ENCODE measurements at places on chromosomes 1 and 21.

- no peak for DNase-seq
Observed at GRCh38 chr1:87154384-87154783, 174.3 kb upstream of the LMO4 start.

DNA sequence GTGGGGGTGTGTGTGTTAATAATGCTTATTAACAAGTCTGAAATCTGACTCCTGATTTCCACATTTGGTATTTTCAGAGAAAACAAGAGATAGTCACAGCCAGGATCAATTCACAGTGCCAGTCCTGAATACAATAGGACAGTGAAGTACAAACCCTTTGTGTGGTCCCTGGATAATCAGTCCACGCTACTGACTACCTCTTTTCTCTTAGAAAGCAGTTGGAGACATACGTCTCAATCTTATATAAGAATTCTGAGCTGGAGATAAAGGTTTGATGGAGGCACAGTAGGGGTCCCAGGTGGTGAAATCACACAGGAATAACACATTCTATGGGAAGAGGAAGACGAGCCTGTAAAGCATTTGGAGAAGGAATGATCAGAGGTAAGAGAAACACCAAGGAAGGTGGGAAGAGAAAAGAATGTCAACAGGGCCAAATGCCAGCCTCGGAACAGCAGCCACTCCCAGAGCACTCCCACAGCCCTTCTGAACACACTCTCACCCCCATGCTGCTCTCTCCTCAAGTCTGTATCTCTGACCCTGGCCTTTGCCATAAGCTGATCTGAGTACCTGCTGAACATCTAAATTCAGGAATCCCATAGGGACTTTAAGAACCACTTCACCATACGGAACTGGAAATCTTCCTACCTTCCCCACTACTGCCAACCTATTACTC, 48.6 kb downstream of the TRAF5 start:
- no peak for DNase-seq

DNA sequence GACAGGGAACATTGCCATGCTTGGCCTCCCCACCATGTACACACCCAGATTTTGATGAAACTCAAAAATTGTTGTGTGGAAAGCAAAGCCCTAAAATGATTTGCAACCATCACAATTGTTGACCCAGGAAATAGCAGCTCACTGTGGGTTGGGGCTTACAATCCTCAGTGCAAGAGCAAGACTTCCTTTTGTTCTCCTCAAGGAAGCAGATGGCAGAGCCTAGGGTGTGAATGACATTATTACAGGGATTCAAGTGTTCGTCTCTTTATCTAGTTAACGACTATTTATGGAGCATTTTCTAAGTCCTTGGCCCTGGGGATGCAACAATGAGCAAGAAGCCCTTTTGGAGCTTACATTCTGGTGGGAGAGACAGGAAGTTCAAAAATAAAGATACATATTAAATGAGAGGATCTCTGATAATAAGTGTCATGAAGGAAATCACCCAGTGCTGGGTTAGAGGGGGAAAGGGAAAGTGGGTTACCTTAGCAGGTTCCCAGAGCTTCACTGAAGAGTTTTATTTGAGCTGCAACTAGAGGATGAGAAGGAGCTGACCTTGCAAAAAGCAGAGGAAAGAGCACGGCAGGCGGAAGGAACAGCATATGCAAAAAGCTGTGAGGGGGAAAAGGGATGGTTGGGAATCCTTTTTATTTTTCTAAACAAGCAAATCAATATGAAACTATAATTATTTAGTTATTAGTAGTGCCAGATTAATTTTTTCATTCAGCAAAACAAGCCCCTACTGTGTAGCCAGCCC, 38.5 kb upstream of the ID3 start:
- no peak for DNase-seq

DNA sequence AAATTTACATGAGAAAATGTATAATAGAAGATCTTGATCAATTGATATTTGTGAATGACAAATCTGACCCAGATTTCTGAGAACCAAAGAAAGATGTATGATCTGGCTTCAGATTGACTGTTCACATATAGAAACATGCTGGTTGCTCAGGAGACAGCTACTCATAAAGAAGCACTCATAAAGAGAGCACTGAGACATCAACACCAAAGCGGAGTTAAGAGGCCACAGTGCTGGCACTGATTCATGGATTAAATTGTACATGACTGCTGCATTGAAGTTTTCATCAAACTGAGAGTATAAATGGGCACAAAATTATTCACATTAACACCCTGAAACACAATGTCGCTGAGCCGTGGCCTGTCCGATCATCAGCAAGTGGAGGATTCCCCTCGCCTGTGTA, 46.2 kb downstream of the SH3GLB1 start:
- DNase-seq, result no peak

GRCh38 chr21:36437745-36438128, 42.2 kb downstream of the CLDN14 start:
- DNase-seq, result no peak

DNA sequence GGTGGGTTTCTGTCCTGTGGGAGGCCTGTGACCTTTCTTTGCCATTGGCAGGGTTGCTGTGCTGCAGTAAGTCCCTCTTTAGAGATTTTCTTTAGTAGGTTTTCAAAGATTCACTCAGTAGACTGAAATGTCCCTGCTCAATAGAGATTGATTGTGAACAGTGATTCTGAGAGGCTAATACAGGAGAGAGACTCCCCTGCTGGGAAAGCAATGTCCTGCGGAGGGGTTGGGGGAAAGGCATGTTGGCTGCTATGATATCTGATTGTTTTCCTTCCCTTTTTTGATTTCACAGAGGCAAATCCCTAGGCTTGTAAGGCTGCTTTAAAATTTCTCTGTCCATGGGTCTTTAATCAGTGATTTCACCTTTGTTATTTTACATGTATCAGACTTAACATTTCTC, 589.9 kb downstream of the ADGRL2 start:
- DNase-seq, result no peak

DNA sequence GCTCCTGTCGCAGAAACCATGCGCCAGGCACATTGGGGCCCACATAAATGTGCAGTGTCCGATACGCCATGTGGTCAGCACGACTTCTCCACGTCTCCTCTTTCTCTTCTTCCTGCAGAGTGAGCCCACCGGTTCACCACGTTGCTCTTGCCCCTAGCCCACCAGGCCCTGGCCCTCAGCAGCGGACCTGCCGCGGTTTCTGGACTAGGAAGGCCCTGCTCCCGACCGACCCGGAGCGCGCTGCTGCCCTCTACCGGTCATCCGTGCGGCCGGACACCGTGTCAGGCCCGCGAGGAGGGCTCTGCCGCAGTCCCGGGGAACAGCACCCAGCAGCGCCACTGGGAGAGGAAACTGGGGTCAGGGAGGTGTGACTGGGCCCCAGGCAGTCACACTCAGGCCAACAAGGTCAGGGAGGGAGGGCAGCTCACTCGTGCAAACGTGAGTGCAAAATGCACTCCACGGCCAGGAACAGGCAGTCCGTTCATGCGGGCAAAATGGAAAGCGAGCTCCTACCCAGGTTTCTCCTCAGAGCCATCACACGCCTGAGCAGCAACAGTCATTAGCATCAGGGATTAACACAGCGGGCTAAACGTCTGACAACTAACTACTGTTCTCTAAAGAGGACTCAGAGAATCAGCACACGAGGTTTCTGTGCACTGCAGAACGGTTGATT, 13.7 kb downstream of the TLR5 start:
- no peak for DNase-seq

DNA sequence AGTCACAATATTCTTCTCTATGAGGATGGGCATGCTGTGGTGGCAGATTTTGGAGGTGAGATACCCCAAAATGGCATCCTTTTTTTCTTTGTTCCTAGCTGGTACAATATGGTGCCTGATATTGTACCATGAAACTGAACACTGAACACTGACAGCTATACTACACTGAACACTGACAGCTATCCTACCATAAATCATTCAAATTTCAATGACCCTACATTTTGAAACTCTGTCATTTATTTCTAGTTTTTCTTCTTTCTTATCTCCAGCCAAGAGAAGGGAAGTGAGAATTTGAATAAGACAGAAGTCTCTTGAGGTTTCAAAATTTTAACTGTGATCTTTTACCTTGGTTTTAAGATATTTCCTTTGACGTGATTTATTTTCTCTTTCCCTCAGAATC, 76.3 kb downstream of the LRRC53 start:
- no peak for DNase-seq

GRCh38 chr1:57195436-57195941, 228.4 kb downstream of the DAB1 start:
- no peak for DNase-seq

DNA sequence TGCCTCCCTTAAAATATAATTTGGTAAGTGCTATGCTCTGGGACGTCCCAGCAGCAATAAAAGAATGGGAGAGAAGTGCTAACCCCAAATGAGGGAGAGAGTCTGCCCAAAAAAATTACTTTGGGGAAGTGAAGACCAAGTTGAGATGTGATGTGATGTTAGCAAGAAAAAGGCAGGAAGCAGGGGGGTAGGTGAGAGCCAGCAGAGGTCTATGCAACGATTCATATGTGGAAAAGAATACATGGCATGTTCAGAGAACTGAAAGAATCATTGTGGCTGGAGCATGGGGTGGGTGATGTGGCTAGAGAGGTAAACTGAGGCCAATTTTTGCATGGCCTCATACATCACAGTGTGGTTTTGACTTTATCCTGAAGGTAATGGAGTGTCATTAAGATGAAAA, 5.6 kb upstream of the CTPS1 start:
- DNase-seq, result no peak

GRCh38 chr1:1246577-1247340, at the start of gene C1QTNF12:
Gene C1QTNF12, minus strand, starts transcription at chr1:1246722. Its CDS starts 32 bp downstream, at chr1:1246690.
- no peak for DNase-seq

GRCh38 chr1:235683653-235684052, 34.1 kb upstream of the GNG4 start:
- DNase-seq, result no peak

DNA sequence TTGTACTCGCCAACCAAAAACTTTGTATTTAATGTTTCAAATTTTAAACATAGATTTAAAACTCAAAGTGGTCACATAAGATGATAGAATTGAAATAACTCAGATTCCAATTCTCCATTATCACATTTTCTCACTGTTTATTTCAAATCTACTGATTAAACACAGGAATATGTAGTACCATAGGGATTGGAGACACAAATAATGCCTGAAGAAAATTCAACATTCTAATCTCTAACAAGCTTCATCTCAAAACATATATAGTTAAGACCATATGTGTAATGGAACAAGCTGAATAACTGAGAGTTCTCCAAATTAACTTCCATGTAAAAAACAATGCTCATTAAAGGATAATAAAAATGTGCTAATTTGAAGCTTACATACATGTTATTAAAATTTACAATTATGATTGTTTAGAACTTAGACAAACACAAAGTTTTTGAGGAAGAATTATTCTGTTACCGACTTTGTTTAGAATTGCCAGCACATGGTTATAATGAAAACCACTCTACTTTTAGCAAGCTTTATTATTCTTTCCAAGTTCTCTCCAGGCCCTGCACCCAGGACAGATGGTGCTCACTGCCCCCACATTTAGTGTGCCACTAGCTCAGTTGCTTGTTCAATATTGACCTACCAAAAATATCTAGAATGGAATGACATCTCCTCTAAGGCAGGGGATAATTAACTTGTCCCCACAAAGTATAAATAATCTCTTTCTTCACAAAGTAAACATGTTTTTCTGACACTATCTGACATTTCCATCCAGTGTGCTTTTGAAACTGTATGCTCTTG, 467.2 kb downstream of the TTLL7 start:
- DNase-seq, result no peak

DNA sequence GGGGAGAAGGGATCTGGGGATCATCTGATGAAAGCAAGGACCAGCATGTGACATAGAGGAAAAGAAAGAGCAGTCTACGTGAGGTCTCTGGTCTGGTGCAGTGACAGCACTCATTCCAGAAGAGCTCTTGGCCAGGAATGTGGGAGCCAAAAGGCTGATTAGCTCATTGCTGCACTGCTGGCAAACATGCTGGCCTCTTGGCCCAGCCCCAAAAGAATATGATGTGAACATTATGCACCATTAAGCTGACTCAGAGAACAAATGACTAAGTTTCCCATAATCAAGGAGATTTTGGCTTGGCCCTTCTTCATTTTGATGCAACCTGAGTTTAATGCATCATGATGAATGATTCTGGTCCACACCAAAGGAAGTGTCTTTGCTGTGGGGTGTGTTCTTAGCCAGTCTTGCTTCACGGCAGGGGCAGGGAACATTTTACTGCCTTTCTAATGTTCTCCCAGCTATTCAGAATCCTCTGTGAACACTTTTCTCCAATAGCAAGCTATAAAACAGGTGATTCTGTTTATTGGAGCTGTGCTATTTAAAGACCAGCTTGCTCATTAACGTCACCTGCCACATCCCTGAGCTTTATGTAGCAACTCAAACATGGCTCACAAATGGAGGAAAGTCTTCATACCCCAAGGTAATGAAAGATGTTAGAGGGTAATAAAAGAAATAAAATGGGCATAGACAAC, 55.1 kb downstream of the PCBP3 start:
- peak; percentile 68 for DNase-seq

DNA sequence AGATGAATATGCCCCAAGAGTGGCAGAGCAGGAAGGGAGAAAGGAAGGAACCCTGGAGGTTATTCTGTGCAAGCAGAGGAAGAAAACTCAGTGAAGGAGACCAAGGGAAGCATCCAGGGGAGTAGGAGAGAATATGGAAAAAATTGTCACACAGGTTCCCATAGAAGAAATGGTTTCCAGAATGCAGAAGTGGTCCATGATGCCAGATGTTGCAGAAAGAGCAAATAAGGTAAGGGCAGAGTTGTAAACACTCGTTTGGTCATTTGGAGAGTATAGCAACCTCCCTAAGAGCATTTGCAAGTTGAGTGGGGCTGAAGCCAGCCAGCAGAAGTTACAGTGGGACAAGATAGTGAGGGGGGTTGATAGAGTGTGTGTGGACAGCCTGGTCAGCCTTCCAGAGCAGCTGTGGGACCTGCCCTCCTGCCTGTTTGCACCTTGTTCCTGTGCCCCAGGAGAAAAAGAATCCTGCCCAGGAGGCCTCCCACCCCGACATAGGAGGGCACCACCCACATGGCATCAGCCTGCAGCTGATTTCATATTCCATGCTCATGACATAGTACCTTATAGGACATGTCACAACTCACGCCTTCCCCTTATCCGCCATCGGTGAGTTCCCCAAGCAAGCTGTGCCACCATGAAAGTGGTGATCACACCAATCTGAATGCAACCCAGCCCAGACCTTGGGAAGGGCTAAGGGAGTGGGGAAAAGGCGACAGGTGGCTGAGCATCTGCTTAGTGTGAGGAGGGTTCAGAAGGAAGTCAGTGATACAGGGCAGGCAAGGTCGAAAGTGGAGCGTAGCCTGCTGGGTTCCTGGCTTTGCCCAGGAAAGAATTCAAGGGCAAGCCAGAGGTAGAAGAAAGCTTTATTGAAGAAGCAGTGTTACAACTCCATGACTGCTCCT, 8.2 kb upstream of the NEK2 start:
- DNase-seq, result no peak

GRCh38 chr1:183173828-183174227, 12.2 kb upstream of the LAMC2 start:
- DNase-seq, result no peak
